ENCODE measurements at places on chromosomes 12 and 14.

- no peak for DNase-seq
These were observed 55.4 kb downstream of the GRIP1 start for GRCh38 chr12:66623455-66623854.

DNA sequence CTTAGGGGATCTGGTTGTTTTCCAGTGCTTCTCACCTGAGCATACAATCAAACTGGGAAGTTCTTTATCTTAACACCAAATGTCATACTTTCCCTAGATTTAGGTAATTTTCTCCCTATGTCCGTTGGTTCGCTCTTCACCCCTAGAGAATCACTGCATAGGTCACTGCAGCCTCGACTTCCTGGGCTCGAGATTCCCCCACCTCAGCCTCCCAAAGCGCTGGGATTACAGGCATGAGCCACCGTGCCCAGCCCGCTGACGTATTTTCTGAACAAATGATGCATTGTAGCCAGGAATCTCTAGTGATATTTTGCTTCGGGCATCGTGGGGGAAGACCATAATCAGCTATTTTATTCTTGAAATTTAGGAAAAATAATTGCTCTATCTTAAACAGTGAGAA is 1.1 kb upstream of the RPL41 start:
- no peak for DNase-seq

DNA sequence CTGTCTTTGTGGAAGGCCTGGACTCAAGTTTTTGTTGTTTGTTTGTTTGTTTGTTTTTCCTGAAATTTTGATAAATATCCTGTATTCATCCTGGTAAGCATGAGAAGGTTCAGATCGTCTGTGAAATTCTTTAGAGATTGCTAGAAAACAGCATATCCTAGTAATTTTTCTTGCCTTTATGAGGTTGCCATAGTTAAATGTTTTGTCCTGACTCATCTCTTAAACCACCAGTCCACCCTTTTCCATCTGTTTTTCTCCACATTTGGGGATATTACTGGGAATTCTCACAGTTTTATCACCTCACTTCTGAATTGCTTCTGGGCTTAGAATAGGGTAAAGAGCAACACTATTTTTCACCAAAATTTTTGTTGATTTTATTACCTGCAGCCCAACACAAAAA is 248.3 kb downstream of the FBXL14 start:
- no peak for DNase-seq

DNA sequence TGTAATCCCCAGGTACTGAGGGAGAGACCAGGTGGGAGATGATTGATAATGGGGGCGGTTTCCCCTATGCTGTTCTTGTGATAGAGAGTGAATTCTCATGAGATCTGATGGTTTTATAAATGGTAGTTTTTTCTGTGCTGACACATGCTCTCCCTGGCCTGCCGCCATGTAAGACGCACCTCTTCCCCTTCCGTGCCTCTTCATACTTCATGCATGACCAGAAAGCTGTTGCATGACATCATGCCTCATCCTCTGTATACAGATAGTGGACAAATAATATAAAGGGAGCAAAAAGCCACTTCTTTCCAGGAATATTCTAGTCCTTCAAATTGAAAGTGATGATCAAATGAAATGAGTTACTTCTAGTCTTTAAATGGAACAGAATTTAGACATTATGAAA is 47.3 kb upstream of the LRIG3 start:
- peak; percentile 40 for DNase-seq

DNA sequence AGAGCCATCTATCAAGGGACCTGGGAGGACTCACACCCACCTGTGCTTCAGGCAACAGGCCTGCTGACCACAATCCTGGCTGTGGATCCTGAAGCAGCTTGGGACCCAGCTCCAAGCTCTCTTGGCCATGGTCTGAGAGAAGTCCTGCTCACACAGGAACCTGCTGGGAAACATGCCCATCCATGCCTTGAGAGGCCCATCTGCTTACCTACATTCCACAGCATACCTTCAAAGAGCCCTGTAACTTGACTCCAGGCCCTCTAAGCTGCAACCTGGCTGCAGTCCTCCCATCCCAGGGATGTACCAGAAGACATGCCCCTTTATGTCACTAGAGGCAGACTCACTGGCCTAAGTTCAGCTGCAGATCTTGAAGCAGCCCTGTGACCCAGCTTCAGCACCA is 61.7 kb upstream of the AMIGO2 start:
- no peak for DNase-seq

- DNase-seq = no peak
These were observed 7.1 kb upstream of the KRT84 start for GRCh38 chr12:52392465-52393007.

DNA sequence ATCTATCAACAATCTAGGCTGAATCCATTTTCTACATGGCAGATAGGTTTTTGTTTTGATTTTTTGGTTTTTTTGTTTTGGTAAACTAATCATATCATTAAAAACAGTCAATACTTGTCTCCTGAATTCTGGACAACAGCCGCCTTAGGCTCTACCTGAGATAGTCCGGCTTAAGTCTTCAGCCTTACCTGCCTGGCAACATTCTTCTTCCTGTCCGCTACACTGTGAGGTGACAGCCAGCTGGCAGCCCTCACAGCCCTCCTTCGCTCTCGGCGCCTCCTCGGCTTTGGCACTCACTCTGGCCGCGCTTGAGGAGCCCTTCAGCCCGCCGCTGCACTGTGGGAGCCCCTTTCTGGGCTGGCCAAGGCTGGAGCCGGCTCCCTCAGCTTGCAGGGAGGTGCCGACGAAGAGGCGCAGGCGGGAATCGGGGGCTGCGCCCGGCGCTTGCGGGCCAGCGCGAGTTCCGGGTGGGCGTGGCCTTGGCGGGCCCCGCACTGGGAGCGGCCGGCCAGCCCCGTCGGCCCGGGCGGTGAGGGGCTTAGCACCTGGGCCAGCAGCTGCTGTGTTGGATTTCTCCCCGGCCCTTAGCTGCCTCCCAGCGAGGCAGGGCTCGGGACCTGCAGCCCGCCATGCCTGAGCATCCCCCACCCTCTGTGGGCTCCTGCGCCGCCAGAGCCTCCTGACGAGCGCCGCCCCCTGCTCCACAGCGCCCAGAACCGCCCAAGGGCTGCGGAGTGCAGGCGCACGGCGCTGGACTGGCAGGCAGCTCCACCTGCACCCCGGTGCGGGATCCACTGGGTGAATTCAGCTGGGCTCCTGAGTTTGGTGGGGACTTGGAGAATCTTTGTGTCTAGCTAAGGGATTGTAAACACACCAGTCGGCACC is 49.0 kb downstream of the MDGA2 start:
- DNase-seq = no peak

DNA sequence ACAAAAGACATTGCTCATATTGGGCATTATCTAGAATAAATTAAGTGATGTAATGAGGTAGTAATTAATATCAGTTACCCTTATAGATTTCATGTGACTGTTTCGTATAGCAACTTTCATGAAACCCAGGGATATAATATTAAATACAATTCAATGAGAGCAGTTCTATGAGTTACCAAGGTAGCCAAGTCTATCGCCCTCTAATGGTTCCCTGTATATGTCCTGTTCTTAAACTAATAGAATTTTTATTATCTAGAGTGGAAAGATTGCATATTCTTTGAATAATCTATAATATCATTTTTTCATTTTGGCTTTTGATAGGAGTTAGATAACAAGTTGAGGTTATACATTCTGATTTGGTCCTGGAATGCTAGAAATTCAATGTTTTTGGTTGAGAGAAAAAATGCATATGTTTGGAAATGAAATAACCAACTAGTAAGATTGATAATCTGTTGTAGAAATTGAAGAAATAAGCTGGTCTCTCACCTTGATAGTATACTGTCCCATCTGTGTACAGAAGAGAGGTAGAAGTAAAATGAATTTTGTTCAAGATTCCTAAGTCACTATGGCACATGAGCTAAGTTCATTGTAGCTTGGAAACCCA is 59.7 kb downstream of the SCFD1 start:
- peak; percentile 11 for DNase-seq

- DNase-seq = no peak
These were observed 109.2 kb downstream of the KIF26A start for GRCh38 chr14:104247336-104248202.

DNA sequence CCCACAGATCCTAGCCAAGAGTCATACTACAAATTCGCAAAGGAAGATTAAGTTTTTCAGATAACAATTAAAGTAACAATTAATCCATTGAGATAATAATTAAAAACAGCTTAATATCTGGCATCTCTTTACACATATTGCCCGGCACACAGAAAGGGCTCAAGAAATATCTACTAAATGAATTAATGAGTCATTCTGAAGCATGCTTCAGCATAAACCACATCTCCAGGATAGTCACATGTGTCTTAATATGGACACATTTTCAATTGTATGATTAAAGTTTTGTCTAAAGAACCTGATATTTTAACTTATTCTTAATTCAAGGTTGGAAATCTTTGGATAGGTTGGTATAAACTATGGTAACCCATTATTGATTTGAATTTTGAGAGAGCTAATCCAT is 9.6 kb downstream of the ITPR2 start:
- DNase-seq = no peak

DNA sequence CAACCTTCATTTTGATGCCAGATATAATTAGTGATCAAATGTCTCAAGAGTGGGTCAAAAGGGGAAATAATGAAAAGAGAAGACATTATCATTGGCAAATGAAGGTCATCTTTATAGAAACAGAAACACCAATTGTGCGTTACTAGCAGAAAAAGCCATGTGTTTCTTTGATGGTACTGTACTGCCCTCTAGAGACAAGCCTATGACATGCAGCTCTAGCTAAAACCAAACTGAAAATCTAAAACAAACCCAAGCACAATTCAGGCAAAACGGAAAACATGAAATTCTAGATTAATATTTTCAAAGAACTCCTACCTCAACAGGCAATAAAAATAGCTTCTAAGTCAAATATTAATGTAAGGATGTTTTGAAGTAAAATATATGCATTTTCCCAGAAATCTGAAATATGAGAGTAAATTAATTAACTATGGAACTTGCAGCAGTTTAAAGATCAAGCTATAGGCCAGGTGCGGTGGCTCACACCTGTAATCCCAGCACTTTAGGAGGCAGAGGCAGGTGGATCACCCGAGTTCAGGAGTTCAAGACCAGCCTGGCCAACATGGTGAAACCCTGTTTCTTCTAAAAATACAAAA is 115.4 kb downstream of the KLHL28 start:
- DNase-seq = peak; percentile 56

DNA sequence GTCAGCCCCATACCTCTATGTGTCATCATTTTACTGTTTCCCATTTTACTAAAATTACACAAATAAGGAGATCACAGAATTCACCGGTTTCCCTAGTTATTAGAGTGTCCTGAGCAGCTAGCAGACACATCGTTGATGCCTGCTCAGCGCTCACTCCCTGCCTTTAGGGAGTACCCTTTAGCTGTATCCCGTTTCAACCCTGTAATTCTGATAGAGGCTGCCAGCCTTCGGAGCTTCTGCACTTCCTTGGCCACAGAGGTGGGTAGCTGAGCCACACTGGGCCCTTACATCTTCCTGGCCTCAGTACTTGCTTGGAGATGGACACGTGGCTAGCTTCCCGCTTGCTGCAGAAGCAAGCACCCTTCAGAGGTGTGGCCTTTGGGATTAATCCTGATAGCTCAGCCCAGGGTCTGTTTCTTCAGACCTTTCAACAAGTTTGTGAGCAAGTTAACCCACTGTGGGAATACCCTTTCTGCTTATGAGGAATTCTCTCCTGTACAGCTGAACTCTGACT is 14.3 kb upstream of the FBXW8 start:
- no peak for DNase-seq

DNA sequence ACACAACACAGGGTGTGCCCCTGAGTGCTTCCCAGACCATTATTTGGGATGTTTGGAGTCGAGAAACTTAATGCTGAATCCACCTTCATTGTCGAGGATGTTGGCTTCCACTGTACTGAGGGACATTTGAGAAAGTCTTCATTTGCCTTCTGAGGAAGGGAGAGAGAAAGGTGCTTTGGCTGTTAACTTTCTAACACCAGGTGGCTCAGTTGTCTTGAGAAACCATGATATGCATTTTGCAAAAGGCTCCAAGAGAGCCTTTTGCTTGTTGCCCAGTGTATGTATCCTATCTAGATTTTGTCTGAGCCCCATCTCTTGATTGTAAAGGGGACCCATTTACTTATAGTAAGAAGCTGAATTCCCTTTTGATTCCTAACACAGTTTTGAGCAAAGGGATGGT is 28.6 kb upstream of the NRXN3 start:
- no peak for DNase-seq

GRCh38 chr14:101251812-101252442 is 309.4 kb upstream of the DIO3 start:
- no peak for DNase-seq

DNA sequence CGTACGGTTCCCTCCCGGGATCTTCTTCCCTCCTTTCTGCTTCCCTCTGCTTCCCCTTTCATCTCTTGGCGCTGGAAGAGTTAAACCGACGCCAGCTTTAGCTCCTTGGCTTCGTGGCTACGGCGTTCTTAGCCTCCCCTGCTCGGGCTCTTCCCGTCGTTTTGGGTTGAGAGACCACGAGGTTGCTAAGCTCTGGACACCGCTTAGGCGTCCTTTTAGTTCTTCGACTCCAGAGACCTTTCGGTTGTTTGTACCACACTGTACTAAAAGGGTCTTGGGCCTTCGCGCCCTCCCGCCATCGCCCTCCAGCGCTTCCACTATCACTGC is 545 bp downstream of the CPSF2 start:
- peak; percentile 14 for DNase-seq

GRCh38 chr12:42237853-42238239 is 202 bp downstream of the YAF2 start:
- no peak for DNase-seq

DNA sequence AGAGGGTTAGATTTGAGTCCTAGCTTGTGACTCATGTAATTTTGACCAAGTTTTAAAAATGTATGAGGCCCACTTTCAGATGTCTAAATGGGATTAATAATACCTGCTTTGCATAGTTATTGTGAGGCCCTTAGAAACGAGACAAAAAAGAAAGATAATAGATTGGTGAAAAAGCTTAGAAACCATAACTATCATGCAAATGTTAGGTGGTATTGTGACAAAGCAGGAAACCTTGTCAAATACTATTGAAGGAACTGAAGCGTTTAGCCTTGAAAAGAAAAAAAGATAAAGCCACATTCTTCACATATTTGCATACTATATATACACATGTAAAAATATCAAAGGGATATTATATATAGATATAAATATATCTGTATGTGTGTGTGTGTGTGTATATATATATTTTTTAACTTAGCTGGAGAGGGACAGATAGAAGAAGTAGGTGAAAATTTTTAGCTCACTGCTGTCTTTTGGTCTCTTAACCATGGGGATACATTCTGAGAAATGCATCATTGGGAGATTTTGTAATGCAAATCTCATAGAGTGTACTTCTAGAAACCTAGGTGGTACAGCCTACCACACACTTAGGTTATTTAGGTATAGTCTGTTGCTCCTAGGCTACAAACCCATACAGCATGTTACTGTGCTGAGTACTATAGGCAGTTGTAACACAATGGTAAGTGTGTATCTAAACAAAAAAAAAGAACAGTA is 270.3 kb downstream of the CCDC91 start:
- no peak for DNase-seq
